ENCODE measurements at places on chromosomes 2 and 18. TPM values are rescaled to one million over a fixed set of nuclear protein-coding genes. Genes with fewer than 3 reads are reported as not detected.
A peak's percentile ranks its signal among the peaks of the same experiment; 100 is the strongest.

- no peaks in the 10 kb centered on the region for H3K4me1 ChIP-seq
- H3K27ac ChIP-seq = no peak overlapping the region
- H3K27me3 ChIP-seq = 0 out of 2 replicates have a peak, but pooled peaks cover 4% of the 10 kb centered on the region
- H3K36me3 ChIP-seq = no peaks in the 10 kb centered on the region
These were observed 110.0 kb upstream of the TEX51 start for GRCh38 chr2:126788652-126789051.

GRCh38 chr2:91477731-91478672, 2786.5 kb downstream of the RPIA start:
- H3K4me3 ChIP-seq = peak overlapping the region; percentile 26
- no peaks in the 10 kb centered on the region for H3K36me3 ChIP-seq
- H3K27ac ChIP-seq = no peak overlapping the region

DNA sequence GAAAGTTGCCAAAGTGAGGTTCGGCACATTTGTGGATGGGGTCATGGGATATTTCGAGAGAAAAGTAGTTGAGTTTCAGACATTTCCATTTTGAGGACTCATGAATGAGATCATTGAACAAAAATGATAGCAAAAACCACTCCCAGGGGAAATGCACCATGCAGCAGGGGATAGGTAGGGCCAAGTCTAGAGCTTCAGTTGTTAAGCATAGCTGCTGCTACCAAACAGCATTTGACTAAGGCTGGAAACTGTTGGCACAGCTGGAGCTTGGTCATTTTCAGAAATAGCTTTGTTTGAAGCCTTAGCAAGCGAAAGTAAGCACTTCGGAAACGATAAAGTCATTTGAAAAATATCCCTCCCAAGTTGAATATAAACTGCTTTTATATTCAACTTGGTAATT, 431.8 kb downstream of the SOCS6 start:
- H3K27me3 ChIP-seq = no peaks in the 10 kb centered on the region
- no peaks in the 10 kb centered on the region for H3K4me1 ChIP-seq
- H3K36me3 ChIP-seq = no peaks in the 10 kb centered on the region
- H3K27ac ChIP-seq = no peak overlapping the region
- no peak overlapping the region for H3K4me3 ChIP-seq

DNA sequence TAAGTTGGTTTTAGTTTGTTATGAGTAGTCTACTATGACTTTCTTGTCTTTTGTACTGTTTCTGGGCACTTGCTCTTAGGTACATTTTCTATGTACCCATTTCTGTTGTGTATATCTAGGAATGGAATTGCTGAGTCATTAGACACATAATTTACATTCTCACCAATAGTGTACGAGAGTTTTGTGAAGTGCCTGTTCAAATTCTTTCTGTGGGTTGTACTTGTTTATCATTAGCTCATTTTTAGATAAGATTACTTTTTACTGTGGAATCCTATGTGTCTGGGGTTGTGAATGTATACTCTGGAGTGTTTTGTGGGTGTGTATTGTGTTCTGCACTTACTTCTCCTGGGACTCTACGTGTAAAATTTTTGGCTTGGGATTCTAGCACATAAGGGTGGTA, 36.6 kb upstream of the CD28 start:
- H3K4me1 ChIP-seq = peaks cover 8% of the 10 kb centered on the region
- DNase-seq = peak; percentile 34
- H3K36me3 ChIP-seq = no peaks in the 10 kb centered on the region
- H3K27me3 ChIP-seq = no peaks in the 10 kb centered on the region

- H3K4me1 ChIP-seq = peaks cover 24% of the 10 kb centered on the region
- H3K27me3 ChIP-seq = no peaks in the 10 kb centered on the region
- no peak for DNase-seq
- peaks cover 11% of the 10 kb centered on the region for H3K36me3 ChIP-seq
These were observed 35.6 kb downstream of the PXDN start for GRCh38 chr2:1708476-1709334.

DNA sequence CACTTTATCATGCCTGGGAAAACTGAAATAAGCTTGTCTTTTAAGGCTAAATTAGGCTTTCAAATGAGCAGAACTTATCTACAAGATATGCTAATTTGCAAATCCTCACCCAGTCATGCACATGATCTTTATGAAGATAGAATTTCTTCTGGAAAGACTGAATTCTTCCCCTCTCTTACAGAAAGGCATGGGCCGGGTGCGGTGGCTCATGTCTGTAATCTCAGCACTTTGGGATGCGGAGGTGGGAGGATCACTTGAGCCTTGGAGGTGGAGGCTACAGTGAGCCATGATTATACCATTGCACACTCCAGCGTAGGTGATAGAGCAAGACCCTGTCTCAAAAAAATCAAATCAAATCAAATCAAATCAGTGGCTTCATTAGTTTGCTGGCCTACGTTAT, 11.7 kb upstream of the FOXI3 start:
- H3K27me3 ChIP-seq = no peaks in the 10 kb centered on the region
- H3K27ac ChIP-seq = no peak overlapping the region
- DNase-seq = no peak
- H3K4me1 ChIP-seq = no peaks in the 10 kb centered on the region

GRCh38 chr18:7812431-7813063, 245.4 kb downstream of the PTPRM start:
- H3K4me1 ChIP-seq = peaks cover 21% of the 10 kb centered on the region
- peak; percentile 73 for DNase-seq
- H3K27ac ChIP-seq = peak overlapping the region; percentile 54
- H3K36me3 ChIP-seq = no peaks in the 10 kb centered on the region
- no peak overlapping the region for H3K4me3 ChIP-seq

- H3K36me3 ChIP-seq = no peaks in the 10 kb centered on the region
- no peak for DNase-seq
- H3K27me3 ChIP-seq = no peaks in the 10 kb centered on the region
These were observed 316.8 kb downstream of the RIT2 start for GRCh38 chr18:42798606-42799170.

DNA sequence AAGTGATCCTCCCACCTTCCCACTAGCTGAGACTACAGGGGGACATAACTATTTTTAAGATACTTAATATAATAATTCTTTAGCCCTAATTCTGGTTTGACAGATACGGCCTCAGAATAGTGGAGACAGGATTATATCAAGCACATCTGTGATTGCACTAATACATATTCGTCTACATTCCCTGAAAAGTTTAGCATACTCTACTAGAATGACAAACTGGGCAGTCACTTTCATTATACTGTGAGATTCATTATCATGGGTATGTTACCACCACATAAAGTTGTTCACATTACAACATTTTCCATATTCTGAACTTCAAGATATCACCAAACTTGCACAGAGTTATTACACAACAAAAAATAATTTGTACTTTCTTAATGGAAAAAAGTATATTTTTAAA, 11.0 kb downstream of the FAM210A start:
- no peaks in the 10 kb centered on the region for H3K36me3 ChIP-seq
- no peak for DNase-seq
- H3K4me1 ChIP-seq = no peaks in the 10 kb centered on the region
- H3K27ac ChIP-seq = no peak overlapping the region

DNA sequence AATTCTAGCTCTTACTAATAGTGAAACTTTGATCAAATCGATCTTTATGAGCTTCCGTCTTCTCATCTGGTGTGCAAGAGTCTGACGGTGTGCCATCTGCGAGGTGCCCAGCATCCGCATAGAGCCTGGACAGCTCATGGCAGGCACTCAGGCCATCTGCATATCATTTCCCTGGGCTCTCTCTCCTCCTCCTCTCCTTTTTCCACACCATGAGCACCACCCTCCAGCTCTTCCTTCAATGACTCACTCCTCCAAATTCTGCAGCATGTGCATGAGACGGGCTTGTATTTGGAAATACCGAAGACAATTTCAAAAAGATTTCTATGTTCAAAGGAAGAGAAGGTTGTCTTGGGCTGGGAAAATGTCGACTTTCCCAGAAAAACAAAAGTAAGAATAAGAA, 161.1 kb downstream of the CCBE1 start:
- H3K27me3 ChIP-seq = no peaks in the 10 kb centered on the region
- no peak overlapping the region for H3K27ac ChIP-seq
- H3K4me1 ChIP-seq = no peaks in the 10 kb centered on the region
- no peaks in the 10 kb centered on the region for H3K36me3 ChIP-seq

DNA sequence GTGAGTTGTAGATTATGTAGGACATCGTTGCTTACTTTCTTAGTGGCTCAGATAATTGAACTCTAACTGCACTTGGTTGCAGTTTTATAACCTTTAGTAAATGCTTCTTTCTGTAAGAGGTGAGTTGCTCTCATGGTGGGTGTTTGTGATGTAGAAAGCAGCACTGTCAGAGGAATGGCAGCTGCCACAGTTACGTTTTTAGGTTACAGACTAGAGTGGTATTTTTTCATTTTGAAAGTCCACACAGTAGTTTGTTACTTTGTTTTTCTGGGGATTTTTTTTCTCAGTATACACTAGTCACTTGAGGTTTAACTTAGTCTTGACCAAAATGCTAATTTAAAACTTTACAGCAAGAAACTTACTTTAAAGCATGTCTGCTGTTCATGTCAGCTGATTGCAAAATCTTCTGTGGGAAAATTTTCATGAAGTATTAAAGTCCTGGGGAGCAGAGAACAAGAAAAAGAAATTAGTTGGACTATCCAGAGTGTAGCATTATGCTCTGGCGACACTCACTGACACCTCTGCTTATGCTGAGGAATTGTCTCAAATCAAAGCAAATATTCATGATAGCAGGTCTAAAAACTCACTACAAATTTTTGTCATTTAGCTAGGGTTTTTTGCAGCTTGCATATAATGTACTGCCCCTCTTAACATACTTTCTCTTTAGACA, 14.8 kb downstream of the AFTPH start:
- no peak overlapping the region for H3K4me3 ChIP-seq
- no peaks in the 10 kb centered on the region for H3K36me3 ChIP-seq
- no peak overlapping the region for H3K27ac ChIP-seq
- no peaks in the 10 kb centered on the region for H3K27me3 ChIP-seq
- H3K4me1 ChIP-seq = peaks cover 8% of the 10 kb centered on the region
- no peak for DNase-seq

DNA sequence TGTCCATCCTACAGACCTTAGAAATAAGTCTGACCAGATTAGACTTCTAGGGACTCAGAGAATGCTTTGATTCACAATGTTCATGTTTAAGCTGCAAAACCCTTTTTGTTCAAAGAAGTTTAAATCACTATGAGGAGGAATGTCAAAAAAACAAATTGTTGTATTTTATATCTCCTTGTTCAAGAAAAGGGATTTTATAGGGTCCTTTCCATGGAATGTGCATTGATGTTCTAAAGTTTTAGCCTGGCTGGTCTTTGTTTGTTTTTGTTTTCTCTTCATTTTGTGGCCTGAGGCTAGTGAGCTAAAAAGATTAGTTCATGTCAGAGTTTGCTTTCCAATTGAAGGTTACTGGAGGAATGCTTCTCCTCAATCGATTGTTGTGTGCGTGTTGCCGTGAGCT, 77.2 kb downstream of the MGAT5 start:
- no peak overlapping the region for H3K4me3 ChIP-seq
- no peaks in the 10 kb centered on the region for H3K36me3 ChIP-seq
- no peak for DNase-seq
- no peaks in the 10 kb centered on the region for H3K4me1 ChIP-seq
- H3K27me3 ChIP-seq = no peaks in the 10 kb centered on the region
- no peak overlapping the region for H3K27ac ChIP-seq

- no peak overlapping the region for H3K4me3 ChIP-seq
- H3K27me3 ChIP-seq = no peaks in the 10 kb centered on the region
- no peak for DNase-seq
- H3K4me1 ChIP-seq = peaks cover 10% of the 10 kb centered on the region
- H3K27ac ChIP-seq = no peak overlapping the region
- H3K36me3 ChIP-seq = no peaks in the 10 kb centered on the region
These were observed 154.2 kb upstream of the MYCN start for GRCh38 chr2:15786003-15786654.

GRCh38 chr2:174184915-174185314, 63.4 kb downstream of the OLA1 start:
- H3K36me3 ChIP-seq = peaks cover 18% of the 10 kb centered on the region
- no peaks in the 10 kb centered on the region for H3K27me3 ChIP-seq
- H3K4me3 ChIP-seq = no peak overlapping the region

GRCh38 chr2:224085811-224086210, 46.7 kb upstream of the SERPINE2 start:
- peaks cover 28% of the 10 kb centered on the region for H3K4me1 ChIP-seq
- peak overlapping the region; percentile 73 for H3K27ac ChIP-seq
- H3K4me3 ChIP-seq = no peak overlapping the region
- no peak for DNase-seq

GRCh38 chr2:106581755-106582147, 94.6 kb downstream of the CD8B2 start:
- no peak for DNase-seq
- H3K4me3 ChIP-seq = no peak overlapping the region
- peaks cover 7% of the 10 kb centered on the region for H3K4me1 ChIP-seq
- no peak overlapping the region for H3K27ac ChIP-seq

Gene AMER3
- total RNA-seq = not detected

Gene HS6ST1
- total RNA-seq = 160 TPM

Gene SLC5A7
- not detected for total RNA-seq

Gene DOCK10
- 32.6 TPM for total RNA-seq

Gene C2orf78
- total RNA-seq = 0.03 TPM

Gene CNGA3
- not detected for total RNA-seq

Gene IL1F10
- total RNA-seq = not detected

Gene ELOA2
- not detected for total RNA-seq

Gene CCDC150
- 12.2 TPM for total RNA-seq

Gene SULT1C4
- total RNA-seq = 1.7 TPM

Gene NT5DC4
- not detected for total RNA-seq

Measured in SJSA1 (cell line).